ENCODE measurements at places on chromosomes 3 and 15.
A peak's percentile ranks its signal among the peaks of the same experiment; 100 is the strongest.

DNA sequence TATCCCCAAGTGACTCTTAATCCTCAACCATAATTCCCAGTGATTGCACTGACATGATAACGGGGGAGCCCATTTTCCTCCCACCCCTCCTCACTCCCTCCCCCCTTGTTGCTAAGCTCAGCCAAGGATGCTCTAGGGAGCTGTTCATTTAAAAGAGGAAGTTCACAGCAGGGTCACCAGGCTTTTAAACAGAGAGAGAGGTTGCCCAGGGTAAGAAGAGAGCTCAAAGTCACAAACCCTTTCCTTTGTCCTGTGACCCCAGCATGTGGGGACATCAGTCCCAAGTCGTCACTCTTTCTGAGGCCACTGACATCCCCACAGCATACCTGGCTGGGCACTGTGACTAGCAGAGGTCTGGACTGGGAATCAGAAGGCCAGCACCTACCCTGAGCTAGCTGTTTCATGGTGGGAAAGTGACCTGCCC is 144.1 kb downstream of the RORA start:
- no peak for DNase-seq

DNA sequence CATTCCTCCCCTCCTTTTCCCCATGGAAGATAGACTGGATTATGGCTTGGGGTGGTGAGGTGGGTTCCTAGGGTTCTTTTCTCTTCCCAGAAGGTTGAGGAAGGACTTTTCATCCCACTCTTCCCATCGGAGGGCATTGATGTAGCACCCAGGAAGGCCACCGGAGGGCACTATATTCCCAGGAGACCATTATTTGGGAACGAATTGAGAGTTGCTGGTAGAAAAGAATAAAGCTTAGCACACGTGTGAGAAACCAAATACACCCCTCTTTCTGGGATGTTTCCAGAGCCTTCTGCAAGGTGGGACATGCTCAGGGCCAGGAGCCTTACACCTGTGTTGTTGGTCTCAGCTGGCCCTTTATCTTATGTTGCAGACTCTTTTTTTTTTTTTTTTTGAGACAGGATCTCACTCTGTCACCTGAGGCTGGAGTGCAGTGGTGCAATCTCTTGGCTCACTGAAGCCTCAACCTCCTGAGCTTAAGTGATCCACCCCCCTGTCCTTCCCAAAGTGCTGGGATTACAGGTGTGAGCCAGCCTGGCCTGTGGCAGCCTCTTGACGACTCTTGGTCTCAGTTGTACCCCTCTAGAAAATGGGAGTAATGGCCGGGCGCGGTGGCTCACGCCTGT is 6.3 kb upstream of the CDC25A start:
- DNase-seq: peak; percentile 85

DNA sequence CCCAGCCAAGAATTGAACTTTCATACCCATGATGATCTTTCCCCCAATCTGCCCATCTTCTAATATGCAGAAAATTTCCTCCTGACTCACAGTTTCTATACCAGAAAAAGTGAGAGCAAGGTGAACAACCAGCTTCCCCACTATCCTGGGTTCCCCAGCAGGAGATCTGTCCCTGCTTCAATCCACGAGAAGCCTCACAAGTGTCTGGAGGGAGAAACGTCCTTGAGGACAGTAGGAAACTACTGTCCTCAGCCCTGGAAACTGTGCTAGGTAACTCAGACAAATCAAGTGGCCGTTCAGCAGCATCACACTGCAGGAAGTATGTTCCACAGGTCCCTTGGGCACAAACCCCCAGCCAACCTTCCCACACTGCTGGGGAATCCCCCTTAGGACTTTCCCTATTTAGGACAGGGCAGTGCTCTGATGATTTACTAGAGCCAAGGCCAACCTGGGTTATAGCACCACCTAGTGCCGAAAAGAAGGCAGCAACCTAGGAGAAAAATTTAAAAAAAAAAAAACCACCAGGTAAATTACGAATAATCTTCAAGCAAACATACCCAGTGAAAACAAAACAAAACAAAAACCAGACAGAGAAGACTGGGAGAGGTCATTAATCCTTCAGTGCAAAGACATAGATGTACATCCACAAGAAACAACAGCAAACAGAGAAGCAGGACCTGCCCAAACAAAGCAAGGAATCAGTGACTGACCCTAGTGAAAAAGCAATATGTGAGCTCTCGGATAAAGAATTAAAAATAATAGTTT is 36.0 kb downstream of the MORC1 start:
- DNase-seq: peak; percentile 80

GRCh38 chr3:114447950-114448479 is 154.2 kb downstream of the TIGIT start:
- no peak for DNase-seq

GRCh38 chr3:168077091-168077490 is 18.6 kb downstream of the GOLIM4 start:
- no peak for DNase-seq

DNA sequence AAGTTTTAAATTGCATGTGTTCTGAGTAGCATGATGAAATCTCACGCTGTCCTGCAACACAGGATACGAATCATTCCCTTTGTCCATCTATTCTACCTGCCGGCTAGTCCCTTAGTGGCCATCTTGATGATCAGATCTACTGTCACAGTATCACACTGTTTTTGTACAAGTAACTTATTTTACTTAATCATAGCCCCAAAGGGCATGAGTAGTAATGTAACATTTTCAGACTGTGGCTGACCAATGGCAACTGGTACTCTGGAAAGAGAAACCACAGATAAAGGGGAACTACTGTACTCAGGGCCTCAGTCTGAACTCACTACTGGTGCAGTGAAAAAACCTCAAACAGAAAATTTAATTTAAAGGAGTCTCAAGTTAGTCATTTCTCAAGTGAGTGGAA is 127.3 kb upstream of the MRPL3 start:
- peak; percentile 34 for DNase-seq

DNA sequence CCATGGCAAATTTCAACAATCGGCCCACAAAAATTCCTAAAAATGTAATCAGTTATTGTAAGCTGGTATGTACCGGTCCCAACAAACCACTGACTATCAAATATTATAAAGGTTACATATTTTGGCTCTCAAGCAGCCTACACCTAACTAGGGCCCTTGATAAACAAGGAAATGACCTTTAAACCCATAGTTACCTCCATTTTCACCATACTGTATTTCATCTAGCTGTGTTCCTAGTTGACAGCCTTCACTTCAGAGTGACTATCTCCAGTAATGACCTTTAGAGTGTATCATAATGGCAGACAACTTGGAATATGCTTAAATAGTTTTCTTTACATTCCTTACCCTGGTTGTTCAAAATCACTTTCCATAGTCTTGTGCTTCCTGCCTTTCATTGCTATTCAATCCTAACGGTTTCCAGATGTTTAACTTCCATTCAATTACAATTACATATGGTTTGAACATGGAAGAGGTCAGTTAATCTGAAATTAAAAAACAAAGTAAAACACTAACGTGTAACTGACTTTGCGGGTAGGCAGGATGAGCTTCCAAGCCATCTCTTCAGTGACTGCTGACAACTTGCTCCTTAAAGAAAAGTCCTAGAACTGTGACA is 111.9 kb upstream of the TSC22D2 start:
- no peak for DNase-seq

DNA sequence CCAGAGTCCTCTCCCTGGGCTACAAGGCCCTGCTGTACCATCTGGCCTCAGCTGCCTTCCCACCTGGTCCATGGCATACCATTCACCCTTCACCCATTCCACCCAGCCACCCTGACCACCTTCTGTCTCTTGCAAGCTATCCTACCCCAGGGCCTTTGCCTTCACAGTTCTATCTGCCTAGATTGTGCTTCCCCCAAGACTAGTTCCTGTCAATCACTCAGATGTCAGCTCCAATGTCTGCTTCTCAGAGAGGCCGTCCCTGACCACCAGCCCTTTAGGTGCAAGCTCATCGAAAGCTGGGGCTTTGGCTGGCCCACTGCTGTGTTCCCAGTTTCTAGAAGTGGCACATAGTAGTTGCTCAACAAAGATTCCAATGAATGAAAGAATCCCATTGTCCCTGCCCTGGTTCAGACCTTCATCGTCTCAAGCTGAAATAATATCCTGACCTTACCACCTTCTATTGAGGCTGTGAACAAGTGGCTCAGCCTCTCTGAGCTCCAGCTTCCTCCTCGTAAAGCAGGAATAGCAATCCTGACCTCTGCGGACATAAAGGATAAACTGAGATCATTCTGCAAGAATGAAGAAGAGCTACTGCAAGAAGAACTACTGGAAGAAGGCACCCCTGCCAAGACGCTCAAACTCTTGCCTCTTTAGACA is 15.8 kb downstream of the EFCAB12 start:
- no peak for DNase-seq

GRCh38 chr3:167950212-167950611 is 145.5 kb downstream of the GOLIM4 start:
- no peak for DNase-seq

DNA sequence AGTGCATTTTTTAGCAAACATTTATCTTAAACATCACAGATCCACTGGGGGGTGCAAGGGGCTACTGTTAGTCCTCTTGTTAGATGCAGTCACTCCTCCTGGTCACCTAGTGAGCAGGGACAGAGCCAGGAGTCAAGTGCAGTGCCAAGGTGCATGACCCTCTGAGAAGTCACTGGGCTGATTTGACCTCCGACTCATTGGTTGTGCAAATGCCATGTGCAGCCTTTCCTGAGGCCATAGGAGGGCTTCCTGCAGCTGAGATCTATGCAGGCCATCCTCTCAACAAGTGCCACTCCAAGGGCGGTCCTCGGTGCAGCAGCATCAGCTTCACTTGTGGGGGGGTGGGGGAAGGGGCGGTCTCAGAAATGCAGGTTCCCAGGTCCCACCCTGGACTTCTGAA is 60.2 kb downstream of the GPD1L start:
- no peak for DNase-seq

- peak; percentile 37 for DNase-seq
Measured at GRCh38 chr15:40238532-40239403, at the start of gene PAK6. Gene PAK6 (plus strand): TSS chr15:40239063. CDS start chr15:40264786, 25,723 bp downstream.

DNA sequence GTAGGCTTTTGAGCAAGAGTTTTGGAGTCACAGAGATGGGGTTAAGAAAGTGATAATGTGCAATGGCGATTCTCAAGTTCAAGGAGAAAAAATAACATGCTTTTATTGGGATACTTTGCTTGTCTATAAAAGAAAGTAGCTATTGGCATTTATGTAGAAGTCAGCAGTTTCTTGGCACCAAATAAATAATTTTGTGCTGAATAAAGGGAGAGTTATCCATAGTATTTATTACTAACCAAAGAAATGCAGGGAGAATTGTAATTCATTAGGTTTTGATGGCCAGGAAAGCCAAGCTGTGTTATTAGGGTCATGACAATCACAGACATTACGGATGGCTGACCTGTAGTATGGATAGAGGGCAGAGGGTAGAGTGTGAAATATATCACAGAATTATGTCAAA is 33.1 kb downstream of the BTD start:
- no peak for DNase-seq

DNA sequence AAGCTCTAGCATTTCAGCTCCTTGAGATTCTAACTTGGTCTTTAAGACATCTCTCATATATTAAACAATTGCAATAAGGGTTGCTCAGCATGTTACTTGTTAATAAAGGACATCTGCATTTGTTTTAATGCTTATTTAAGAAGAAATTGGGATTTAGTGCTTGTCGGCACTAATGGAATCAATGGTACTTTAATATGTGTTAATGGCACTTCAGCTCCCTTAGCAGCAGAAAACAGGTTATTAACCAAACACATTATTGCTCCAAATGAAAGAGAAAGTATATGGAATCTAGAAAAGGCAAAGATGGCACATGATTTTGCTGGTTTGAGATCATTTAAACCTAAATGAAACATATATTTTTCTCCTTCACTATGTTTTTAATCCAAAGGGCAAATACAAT is 137.3 kb upstream of the GOLIM4 start:
- no peak for DNase-seq

DNA sequence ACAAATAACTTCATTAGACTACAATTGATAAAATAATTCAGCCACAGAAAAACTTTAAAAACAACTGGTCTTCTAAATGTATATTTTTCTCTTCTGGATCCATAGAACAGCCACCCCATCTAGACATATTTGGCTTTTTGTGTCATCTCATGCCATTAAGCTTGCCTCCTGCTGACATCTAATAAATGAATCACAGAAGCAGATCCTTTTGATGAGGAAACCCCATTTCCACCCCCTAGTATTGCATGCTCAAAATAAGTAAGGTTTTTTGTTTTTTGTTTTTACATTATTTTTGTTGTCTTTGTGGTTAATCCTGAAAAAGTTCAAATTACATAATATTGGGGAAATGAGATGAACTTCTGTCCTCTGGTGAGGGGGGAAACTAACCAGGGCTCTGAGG is 94.8 kb downstream of the DUT start:
- DNase-seq: no peak

GRCh38 chr15:35444557-35445204 is 101.3 kb downstream of the DPH6 start:
- DNase-seq: peak; percentile 81

GRCh38 chr3:46469680-46470357 is 5.1 kb upstream of the LTF start:
- DNase-seq: no peak

DNA sequence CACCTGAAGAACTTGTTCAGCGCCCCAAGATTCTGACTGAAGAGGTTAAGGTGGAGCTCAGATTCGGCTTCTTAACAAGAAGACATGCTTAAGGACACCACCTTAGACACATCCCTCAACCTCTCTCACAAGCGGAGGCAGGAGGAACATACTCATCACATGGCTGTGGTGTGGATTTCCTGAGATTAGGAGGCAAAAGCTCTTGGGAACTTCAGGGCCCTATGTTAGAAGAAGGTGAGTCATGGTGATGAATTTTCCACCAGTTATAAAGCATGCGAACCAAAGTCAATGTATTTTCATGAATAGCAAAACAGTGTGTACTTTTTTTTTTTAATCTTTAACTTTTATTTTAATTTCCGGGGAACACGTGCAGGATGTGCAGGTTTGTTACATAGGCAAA is 212.2 kb upstream of the SUCLG2 start:
- no peak for DNase-seq

DNA sequence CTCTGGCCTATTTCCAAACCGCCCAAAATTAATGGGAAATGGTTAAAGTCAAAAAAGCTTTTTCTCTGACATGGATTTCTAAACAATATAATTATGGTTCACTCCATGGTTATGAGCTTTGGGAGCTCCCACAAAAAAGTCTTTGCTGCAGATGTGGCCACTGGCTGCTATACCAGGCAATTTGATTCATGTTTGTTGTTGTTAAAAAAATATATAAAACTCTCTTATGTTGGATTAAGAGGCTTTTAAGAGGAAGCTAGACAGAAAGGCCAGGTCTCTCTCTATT is 258.6 kb downstream of the TIGIT start:
- DNase-seq: no peak

DNA sequence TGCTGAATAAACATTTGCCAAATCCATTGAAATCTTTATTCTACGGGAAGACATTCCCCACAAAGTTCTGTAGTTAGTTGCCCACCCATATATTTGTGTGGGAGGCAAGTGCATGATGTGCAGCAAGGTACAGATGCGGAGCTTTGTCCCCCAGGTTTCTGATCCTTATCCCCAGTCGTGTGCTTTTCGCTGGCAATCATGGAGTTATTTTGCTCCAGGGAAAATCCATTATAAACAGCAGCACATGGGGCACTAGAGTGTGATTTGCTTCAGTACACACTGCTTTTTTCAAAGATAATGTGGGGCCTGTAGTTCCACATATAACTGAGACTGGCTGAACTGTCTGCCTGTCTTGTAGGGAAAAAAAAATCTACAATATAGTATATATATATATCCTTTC is 132.1 kb downstream of the FEZF2 start:
- no peak for DNase-seq
